ENCODE measurements at places on chromosomes 3 and 15.

- no peak for DNase-seq
These were observed 68.6 kb downstream of the DLG1 start for GRCh38 chr3:197229836-197230235.

- DNase-seq = no peak
These were observed 168.4 kb downstream of the LPP start for GRCh38 chr3:188322135-188322887.

DNA sequence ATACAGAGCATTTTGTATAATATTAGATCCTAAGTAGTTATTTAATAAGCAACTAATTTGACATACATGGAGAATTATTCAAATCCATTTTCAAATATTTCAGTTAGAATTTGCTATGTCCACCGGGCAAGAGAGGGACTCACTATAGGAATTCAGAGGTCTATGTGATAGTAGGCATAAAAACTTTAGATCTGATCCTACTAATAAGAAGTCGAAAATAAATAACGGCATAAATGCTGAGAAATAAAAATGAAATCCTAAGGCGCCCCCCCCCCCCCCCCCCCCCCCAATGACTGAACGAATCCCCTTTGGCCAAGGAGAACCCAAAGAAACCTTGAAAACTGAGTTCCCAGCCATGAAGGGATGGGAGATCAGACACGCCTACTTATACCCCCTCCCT lies 80.6 kb downstream of the ZNF385D start:
- DNase-seq = no peak

DNA sequence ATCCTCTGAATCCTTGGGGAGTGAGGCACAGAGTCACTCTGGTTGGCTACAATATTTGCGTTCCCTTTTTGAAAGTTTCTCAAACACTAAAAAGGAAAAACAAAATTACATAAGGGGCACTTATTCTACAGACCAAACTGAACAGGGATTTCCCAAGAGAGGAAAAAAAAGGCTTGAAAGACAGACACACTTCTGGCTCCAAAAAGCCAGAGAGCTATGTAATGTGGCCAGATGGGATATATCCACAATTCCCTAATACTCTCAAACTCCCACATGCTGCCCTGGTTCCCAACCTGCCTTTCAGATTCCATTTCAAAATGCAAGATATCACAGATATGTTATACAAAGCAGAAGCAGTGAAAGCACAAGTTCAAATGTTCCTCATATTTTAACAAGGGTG lies 1.6 kb downstream of the FRMD4B start:
- DNase-seq = no peak

GRCh38 chr3:127151992-127152650 lies 40.8 kb upstream of the PRR23E start:
- DNase-seq = no peak

Data from T-helper 1 cell (primary cell).